CD8-positive, alpha-beta memory T cell (primary cell): ENCODE measurements at places on chromosomes 2 and 18. TPM values are rescaled to one million over a fixed set of nuclear protein-coding genes. Genes with fewer than 3 reads are reported as not detected.
A peak's percentile ranks its signal among the peaks of the same experiment; 100 is the strongest.

DNA sequence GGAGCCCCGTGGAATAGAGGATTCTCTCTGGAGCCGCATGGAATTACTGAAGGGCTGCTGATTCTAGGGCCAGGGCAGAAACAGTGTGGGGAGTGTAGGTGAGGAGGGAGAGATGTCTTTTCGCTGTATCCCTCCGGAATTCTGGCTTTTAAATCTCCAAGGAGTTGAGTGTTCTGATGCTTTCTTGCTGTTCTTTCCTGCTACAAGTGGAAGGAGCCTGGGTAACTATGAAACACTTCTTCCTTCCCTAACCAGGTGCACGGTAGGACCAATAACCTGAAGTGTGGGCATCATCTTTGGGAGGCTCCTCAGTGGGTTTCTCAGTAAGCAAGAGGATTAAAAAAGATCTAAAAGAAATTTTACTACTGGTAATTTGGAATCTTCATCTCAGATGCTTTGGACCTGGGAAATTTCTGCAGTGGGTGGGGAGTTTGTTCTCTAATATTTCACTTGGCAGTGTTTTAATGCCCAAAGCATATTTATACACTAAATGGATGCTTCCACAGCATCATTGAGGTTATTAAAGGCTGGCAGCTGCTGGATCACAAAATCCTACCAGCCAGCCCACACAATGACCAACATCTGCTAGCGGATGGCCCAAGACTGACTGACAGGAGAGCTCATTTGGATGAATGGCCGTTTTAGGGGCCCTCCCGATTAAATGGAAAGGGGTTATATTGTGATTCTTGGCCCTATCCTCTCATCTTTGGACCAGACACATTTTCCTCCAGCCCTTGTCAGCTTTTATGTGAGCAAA, 2.1 kb downstream of the EML6 start:
- H3K27me3 ChIP-seq: peaks cover 12% of the 10 kb centered on the region
- no peaks in the 10 kb centered on the region for H3K36me3 ChIP-seq
- peaks cover 13% of the 10 kb centered on the region for H3K4me1 ChIP-seq

- no peaks in the 10 kb centered on the region for H3K27me3 ChIP-seq
- no peak overlapping the region for H3K27ac ChIP-seq
- H3K4me3 ChIP-seq: no peak overlapping the region
Measured at GRCh38 chr2:101657787-101658186, 39.7 kb upstream of the MAP4K4 start.

GRCh38 chr2:27087823-27088410, 1.3 kb downstream of the KHK start:
- no peaks in the 10 kb centered on the region for H3K36me3 ChIP-seq
- DNase-seq: no peak
- no peak overlapping the region for H3K27ac ChIP-seq
- no peak overlapping the region for H3K4me3 ChIP-seq
- peaks cover 19% of the 10 kb centered on the region for H3K4me1 ChIP-seq

DNA sequence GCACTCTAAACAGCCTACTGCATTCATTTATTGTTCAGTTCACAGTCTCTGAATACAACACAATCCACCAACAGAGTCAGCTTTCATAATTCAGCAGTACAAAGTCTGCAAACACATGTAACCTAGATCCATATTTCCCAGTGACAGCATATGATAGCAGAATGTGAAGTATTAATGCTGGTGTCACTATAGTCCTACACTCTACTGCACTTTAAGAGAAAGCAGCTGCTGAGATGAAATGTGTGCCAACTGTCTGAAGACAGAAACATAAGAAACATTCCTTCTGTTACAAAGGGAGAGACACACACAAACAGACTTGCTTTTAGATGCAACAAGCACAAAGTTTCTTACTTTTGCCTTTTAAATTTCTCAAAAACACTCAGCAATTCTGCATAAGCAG, 441.8 kb downstream of the ZEB2 start:
- H3K27me3 ChIP-seq: no peaks in the 10 kb centered on the region
- H3K36me3 ChIP-seq: no peaks in the 10 kb centered on the region
- H3K4me1 ChIP-seq: no peaks in the 10 kb centered on the region
- no peak overlapping the region for H3K27ac ChIP-seq
- no peak for DNase-seq

GRCh38 chr2:61016392-61017002, 1.0 kb upstream of the PEX13 start:
- peaks cover 15% of the 10 kb centered on the region for H3K4me1 ChIP-seq
- peak overlapping the region; percentile 86 for H3K4me3 ChIP-seq
- peak overlapping the region; percentile 76 for H3K27ac ChIP-seq

GRCh38 chr2:144607099-144607498, 87.2 kb upstream of the ZEB2 start:
- no peak for DNase-seq
- no peaks in the 10 kb centered on the region for H3K36me3 ChIP-seq
- no peaks in the 10 kb centered on the region for H3K27me3 ChIP-seq
- no peaks in the 10 kb centered on the region for H3K4me1 ChIP-seq
- no peak overlapping the region for H3K4me3 ChIP-seq

- no peaks in the 10 kb centered on the region for H3K4me1 ChIP-seq
- no peak overlapping the region for H3K27ac ChIP-seq
- H3K27me3 ChIP-seq: no peaks in the 10 kb centered on the region
- no peak for DNase-seq
- H3K36me3 ChIP-seq: no peaks in the 10 kb centered on the region
- no peak overlapping the region for H3K4me3 ChIP-seq
Measured at GRCh38 chr2:141341444-141341843, 789.4 kb downstream of the LRP1B start.

DNA sequence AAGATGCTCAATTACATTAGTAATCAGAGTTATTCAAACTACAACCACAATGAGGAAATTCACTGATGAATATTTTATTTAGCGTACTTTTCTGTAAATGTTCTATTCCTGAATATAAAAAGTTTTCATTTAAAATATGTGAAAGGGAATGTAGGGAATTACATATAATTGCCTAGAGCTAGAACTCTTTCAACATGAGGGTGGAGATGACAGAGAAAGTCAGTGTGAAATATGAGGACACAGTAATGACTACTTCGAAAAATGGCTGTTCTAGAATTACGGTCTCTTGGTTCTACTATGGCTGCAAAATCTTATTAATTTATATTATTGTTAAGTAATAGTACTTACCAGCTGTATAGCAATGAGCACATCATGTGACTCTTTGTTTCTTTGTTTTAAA, 1647.4 kb upstream of the PIK3C3 start:
- no peaks in the 10 kb centered on the region for H3K27me3 ChIP-seq
- no peak overlapping the region for H3K27ac ChIP-seq
- no peaks in the 10 kb centered on the region for H3K36me3 ChIP-seq
- H3K4me1 ChIP-seq: no peaks in the 10 kb centered on the region
- H3K4me3 ChIP-seq: no peak overlapping the region

DNA sequence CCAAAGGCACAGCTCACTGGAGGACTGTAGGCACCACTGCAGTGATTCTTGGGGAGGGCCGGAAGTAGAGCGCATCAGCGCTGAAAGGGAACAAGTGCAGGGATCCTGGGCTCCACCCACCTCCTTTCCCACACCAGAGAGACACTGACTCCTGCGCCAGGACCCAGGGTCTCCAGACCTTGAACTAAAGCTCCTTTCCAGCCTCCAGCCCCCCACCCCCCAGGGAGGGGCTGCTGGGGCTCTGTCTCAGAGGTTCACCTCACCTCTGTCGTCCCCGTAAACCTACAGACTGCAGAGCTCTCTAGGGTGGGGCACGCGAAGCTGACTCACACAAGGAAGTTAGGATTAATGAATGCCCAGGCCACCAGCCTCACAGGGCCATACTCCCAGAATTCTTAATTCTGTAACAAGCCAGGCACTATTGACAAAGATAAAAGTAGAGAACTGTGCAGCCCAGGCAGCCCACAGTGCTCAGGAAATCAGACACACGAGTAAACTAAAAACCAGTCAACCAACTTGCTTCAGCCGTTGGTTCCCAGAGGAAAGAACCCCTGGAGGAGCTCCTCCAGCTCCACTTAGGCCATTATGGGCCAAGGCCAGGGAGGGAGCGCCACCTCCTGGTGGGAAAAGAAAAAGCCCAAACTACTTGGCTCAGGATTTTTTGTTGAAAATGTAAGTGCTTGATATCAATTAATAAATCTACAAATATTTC, 45.1 kb upstream of the ACAA2 start:
- no peaks in the 10 kb centered on the region for H3K36me3 ChIP-seq
- peak; percentile 36 for DNase-seq
- H3K4me1 ChIP-seq: no peaks in the 10 kb centered on the region
- H3K4me3 ChIP-seq: no peak overlapping the region
- H3K27me3 ChIP-seq: no peaks in the 10 kb centered on the region
- no peak overlapping the region for H3K27ac ChIP-seq

- no peak overlapping the region for H3K27ac ChIP-seq
- H3K27me3 ChIP-seq: peaks cover 3% of the 10 kb centered on the region
- no peak for DNase-seq
- H3K4me1 ChIP-seq: peaks cover 7% of the 10 kb centered on the region
Measured at GRCh38 chr2:127022817-127023216, 84.1 kb downstream of the BIN1 start.

GRCh38 chr2:60530660-60531281, 22.7 kb downstream of the BCL11A start:
- no peaks in the 10 kb centered on the region for H3K27me3 ChIP-seq
- H3K27ac ChIP-seq: no peak overlapping the region

DNA sequence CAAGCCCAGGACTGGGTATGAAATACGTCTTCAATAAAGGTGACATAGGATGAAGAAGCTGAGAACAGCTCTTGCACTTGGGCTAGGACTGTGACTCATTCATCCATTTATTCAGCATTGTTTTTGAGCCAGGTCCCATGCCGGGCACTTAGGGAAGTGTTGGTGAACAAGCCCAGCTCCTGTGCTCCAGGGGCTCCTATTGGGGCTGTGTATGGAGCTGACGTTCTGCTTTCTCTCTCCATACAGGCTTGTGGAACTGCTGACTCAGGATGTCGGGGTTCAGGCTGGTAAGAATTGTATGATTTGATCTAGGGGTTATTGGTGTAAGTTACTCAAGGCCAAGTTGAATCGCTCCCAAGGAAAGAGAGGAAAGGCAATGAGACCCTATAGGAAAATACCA, 24.0 kb downstream of the MYO7B start:
- no peaks in the 10 kb centered on the region for H3K36me3 ChIP-seq
- H3K4me3 ChIP-seq: no peak overlapping the region
- no peaks in the 10 kb centered on the region for H3K4me1 ChIP-seq
- DNase-seq: no peak
- no peaks in the 10 kb centered on the region for H3K27me3 ChIP-seq
- H3K27ac ChIP-seq: no peak overlapping the region

DNA sequence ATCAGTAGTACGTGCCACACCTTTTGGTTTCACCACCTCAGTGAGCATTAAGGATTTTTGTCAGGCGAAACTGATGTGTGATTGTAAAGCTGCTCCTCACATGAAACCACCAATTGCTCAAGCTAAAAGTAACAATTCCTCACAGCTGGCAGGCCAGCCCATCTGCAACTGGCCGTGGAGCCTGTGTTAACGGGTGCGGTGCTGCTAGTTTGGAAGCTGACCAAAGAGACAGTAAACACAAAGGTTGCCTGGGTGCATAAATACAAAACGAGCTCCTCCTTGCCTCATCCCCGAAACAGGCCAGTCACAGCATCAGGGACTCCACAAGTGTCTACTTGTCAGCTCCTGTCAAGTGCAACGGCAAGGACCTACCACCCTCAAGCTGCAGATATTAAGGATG, 32.0 kb downstream of the LGALSL start:
- no peak overlapping the region for H3K27ac ChIP-seq
- H3K36me3 ChIP-seq: no peaks in the 10 kb centered on the region
- peaks cover 4% of the 10 kb centered on the region for H3K4me1 ChIP-seq
- H3K4me3 ChIP-seq: no peak overlapping the region

DNA sequence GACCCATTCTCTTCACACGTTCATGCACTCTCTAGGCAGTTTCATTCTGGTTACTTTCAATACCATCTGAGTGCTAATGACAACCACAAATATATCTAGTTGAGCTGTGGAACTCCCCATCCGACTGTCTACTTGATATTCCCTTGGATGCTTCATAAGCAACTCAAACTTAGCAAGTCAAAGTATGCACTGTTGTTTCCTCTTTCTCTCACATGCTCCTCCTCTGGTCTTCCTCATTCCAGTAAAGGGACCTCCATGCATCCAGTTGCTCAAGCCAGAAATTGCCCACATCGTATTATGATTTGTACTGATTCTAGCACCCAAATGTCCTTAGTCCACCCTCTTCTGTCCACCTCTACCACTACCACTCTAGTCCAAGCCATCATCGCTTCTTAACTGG, 22.3 kb downstream of the SEMA4F start:
- peaks cover 20% of the 10 kb centered on the region for H3K36me3 ChIP-seq
- H3K4me3 ChIP-seq: no peak overlapping the region
- H3K27ac ChIP-seq: no peak overlapping the region

DNA sequence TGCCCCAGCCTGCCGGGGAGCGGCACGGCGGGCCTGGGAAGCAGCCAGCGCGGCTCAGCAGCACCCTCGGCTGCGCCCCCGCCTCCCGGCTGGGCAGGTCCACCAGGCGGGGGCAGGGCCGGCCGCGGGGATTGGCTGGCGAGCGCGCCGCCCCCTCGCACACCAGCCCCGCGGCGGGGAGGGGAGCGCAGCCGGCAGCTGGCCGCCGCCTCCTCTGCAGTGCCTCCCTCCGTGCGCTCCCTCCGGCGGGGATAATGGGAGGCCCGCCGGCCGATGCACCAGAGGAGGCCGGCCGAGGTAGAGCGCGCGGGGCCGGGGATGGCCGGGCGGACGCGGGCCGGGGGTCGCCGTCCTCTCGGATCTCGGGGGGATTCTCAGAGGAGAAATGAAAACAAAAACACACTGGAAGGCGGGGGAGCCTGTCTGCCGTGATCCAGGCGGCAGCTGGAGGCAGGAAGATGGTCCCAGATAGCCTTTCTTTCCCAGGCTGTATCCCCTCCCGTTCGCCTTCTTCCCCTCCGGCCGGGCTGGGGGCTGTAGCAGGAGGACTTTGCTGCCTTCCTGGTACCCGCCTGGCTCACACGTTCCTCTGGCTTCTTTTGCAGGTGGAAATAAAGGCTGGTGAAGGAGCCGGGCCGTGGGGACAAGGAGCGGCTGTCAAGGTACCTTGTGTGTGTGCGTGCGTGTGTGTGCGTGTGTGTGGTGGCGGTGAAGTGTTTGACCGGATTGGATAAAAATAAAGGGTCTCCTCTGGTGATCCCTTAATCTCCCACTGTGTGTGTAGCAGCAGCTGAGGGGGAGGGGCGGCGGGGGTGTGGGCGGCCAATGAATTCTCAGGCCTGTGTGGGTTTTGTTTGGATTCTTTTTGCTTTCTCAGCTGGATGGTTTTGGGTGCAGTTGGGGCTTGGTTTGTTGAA, 18.1 kb downstream of the TET3 start:
- H3K4me3 ChIP-seq: peak overlapping the region; percentile 64
- peaks cover 35% of the 10 kb centered on the region for H3K4me1 ChIP-seq
- peak overlapping the region; percentile 21 for H3K27ac ChIP-seq
- peaks cover 9% of the 10 kb centered on the region for H3K36me3 ChIP-seq
- DNase-seq: peak; percentile 77

- H3K27me3 ChIP-seq: no peaks in the 10 kb centered on the region
- H3K4me1 ChIP-seq: no peaks in the 10 kb centered on the region
- H3K27ac ChIP-seq: no peak overlapping the region
- no peak for DNase-seq
Measured at GRCh38 chr2:187037310-187037709, 188.3 kb upstream of the ZSWIM2 start.

GRCh38 chr2:119402645-119403560, 28.8 kb upstream of the TMEM37 start:
- H3K4me3 ChIP-seq: no peak overlapping the region
- no peaks in the 10 kb centered on the region for H3K27me3 ChIP-seq
- no peaks in the 10 kb centered on the region for H3K36me3 ChIP-seq
- H3K27ac ChIP-seq: no peak overlapping the region
- no peaks in the 10 kb centered on the region for H3K4me1 ChIP-seq

Gene LIPG
- total RNA-seq: not detected

Gene REV1
- total RNA-seq: 30.8 TPM

Gene CD207
- not detected for total RNA-seq

Gene TMEM198
- total RNA-seq: 6.0 TPM

Gene NPPC
- not detected for total RNA-seq

Gene RGPD3
- 0.04 TPM for total RNA-seq

Gene CYP27A1
- total RNA-seq: 1.2 TPM

Gene CD8A
- 359 TPM for total RNA-seq

Gene FKBP1B
- total RNA-seq: 3.7 TPM

Gene SMYD1
- not detected for total RNA-seq
